Neuronal stem cell (in vitro differentiated cells): ENCODE measurements at places on chromosomes 7 and 10.
A peak's percentile ranks its signal among the peaks of the same experiment; 100 is the strongest.

- DNase-seq, result peak; percentile 20
These were observed 21.9 kb downstream of the FRA10AC1 start for GRCh38 chr10:93680412-93681047.

GRCh38 chr7:24587853-24588252 lies 14.6 kb downstream of the PALS2 start:
- DNase-seq, result peak; percentile 40

DNA sequence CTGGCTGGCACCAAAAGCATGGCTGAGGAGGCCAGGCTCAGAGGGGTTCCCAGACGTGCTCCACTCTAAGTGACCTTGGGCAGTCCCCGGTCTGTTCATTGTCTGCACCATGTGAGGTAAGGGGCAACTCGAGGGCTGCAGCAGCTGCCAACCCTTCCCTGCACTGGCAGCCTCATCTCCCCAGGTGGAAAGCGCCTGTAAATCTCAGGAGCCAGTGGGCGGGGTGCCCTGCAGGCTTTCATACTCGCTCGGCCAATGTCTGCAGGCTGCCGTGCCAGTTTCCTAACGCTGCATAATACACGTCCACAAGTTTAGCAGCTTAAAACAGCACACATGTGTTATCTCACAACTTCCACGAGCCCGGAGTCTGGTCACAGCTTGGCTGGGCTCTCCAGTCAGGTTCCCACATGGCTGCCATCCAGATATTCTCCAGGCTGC lies 12.6 kb upstream of the GDF10 start:
- DNase-seq, result no peak

DNA sequence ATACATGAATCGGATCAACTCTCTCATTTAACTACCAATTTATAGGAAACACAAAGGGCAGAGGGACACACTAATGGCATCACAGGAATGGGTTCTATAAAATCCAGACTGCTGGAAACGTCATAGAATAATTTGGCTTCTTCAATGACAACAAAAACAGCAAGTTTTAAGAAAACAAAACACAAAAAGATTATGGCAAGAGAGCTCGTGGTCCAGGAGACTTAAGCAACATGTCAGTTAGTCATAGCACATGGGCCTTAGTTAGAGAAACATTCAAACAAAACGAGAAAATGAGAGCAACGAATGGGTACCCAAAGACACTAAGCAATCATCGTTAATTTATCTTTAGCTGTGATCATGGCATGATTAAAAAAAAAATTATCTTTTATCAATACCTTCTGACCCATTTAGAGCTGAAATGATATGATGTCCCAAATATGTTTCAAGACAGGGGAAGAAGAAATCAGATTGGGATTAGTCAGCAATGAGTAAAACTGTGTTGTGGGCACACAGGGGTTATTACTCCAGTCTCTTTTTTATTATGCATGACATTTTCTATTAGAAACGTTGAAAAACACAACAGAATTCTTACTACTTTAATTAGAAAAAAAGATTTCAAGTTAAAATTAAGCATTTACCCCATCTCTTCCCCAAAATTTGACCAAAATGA lies 28.3 kb downstream of the NCAPG2 start:
- DNase-seq, result no peak

DNA sequence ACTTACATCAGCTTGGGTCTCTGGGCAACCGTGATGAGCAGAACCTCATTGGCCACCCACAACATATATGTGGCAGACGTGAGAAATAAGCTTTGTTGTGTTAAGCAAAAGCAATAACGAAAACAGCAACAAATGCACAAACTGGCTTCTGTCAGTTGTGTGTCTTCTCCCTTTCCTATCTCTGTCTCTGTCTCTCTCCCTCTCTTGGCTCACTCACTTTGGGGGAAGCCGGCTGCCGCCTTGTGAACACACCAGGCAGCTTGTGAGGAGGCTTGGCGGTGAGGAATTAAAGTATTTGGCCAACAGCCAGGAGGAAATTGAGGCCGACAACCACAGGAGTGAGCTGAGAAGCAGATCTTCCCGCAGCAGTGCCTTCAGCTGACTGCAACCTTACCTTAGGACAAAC lies 21.9 kb upstream of the CDCA7L start:
- no peak for DNase-seq

GRCh38 chr10:26214551-26215395 lies 1.8 kb upstream of the GAD2 start:
- no peak for DNase-seq

DNA sequence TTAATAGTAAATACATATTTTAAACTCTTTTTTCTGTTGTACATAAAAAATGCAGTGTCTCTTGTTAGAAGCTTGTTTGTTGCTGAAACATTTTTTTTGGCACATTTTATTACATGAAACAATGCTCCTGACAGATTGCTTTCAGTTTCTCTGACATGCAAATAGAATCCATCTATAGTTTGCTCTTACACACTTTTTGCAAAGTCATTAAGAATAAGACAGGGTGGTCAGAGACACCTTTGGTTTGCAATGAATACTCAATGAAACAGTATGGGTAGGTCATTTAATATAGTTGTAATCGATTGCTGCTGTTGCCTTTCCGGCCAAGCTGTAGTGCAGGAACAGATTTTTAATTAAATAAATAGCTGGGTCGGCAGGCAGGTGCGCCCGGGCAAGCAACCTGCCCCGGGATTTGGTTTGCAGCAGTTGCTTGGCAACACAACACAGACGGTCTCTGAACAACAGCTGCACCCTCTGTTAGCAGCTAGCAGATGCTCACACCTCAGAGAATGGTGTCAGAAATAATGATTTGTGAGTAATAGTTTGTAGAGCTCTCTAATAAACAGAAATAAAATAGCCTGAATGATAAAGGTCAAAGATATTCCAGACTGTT lies 115.7 kb upstream of the CACNA2D1 start:
- DNase-seq, result peak; percentile 35

DNA sequence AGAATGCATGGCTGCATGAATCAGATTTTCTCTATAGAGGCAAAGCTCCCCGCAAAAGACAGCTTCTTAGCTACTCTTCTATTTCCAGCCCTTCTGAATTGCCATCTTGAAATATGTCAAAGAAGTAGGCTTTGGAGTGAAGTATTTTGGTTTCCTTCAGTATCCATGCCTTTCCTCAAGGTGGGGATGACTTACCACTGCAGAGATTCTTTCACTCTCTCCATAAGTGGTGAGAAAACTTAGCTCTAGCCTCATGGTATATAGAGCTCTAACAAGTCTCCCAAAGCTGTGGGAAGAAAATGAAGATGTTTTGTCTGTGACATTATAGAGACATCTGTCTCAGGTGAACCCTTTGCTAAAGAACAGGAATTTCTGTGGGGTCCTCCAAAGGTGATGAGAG lies 89.6 kb upstream of the ITGB1 start:
- no peak for DNase-seq

DNA sequence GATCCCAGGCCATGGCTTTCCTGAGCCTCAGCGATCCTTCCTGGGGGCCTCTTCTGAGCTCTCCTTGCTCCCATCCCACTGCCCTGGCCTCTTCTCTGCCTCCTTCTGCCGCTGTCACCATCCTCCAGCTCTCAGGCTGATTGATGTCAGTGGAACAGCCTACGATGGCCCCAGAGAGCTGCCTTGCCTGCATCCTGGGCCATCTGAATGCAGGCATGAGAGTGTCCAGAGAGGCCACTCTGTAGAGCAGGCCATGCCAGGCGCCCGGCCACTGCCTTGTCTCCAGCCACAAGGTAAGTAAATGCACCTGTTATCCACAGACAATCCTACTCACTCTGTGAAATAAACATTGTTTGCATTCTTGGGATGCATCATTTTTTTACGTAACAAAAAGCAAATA lies 171.4 kb upstream of the PPP2R2D start:
- no peak for DNase-seq

GRCh38 chr10:73232887-73233286 lies 14.2 kb downstream of the DNAJC9 start:
- DNase-seq, result no peak

DNA sequence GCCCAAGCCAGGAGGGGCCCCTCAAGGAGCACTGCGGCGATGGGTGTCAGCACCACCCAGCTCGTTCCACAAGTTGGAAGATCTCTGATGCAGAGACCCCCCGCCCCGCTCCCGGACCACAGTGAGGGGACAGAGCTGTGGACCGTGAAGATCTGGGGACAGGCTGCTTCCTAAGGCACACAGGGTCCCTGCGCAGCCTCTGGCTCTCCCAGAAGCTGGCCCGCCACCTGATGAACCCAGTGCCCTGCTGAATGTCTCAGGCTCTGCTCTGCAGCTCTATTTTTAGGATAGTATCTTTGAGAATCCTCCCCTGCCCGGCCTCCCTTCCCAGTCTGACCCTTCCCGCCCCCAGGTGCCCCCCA lies 29.7 kb downstream of the GBX1 start:
- no peak for DNase-seq

GRCh38 chr10:35768731-35769130 lies 126.6 kb upstream of the FZD8 start:
- no peak for DNase-seq

DNA sequence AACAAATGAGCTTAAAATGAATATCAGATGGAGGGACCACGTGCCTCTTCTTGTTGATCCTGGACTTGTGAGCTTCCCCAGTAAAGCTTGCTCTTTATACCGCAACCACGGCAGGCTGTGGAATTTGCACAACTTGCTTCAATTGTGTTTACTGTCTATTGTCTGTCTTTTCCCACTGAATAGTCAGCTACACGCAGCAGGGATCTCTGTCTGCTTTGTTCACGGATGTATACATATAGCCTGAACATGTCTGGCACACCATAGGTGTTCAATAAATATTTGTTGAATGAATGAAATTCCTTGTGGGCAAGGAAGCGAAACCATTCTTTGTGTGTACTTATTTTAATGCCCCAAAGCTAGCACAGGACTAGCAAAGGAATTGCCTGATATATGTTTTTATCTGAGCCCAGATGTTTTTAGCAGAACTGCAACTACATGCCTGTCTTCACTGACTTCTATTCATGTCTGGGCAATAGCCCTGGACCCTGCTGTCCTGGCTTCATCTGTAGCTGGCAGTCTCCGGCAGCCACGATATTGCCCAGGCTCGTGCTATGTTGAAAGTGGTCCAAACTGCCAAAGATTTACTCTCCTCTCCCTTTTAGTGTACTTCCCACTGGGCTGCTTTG lies 29.9 kb upstream of the IFRD1 start:
- peak; percentile 41 for DNase-seq

DNA sequence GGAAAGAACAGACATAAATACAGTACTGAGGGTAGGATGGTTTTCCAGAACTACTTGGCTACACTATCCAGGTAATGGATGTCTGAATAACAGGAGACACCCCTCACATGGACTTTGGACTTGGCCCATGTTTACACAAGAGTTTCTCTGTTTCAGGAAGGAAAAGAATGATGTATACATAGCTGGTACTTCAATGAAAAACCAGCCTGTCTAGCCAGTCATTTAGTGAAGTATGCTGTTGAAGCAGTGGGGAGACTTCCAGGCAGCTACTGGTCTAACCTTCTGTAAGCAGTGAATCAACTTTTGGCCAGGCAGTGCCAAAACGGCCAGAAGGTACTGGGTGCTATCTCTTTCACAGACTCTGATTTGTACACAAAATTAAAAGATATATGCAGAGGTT lies 135.0 kb downstream of the MBL2 start:
- no peak for DNase-seq

- no peak for DNase-seq
These were observed 139.2 kb upstream of the PRR15 start for GRCh38 chr7:29424295-29424983.

DNA sequence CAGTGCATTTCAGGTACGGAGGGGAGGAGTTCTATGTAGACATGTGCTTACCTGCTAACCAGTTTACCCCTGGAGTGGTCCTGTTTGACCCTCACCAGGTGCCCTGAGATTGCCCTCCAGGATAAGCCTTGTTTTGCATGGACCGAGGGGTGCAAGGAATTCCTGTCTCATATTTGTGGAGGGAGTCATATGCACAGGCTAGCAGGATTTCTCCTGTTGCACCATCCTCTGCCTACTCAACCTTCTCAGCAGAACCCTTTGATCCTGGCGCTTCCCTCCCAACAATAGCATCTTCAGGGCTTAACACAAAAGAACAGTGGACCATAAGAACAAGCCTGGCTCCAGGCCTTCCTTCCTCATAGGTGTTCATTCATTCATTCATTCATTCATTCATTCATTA lies 7.2 kb downstream of the TRPV6 start:
- no peak for DNase-seq

DNA sequence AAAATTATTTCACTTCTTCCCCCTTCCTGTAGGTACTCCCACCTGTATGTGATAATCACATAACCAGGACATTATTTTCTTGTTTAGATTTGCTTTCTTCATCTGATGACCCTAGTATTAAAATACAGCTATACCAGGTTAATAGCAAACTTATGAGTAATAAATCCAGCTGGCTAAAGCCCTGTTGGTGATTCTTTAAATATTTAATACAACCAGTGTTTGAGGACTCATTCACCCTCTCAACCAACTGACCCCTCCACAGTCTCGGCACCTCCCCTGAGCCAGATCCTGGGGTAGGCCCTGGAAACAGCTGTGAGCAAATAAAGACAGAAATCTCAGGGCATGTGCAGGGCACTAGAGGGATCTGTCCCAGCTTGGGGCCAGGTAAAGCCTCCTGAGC lies 58.5 kb downstream of the BLNK start:
- no peak for DNase-seq
